HS-5 (cell line): ENCODE measurements at places on chromosomes 5 and 9.

DNA sequence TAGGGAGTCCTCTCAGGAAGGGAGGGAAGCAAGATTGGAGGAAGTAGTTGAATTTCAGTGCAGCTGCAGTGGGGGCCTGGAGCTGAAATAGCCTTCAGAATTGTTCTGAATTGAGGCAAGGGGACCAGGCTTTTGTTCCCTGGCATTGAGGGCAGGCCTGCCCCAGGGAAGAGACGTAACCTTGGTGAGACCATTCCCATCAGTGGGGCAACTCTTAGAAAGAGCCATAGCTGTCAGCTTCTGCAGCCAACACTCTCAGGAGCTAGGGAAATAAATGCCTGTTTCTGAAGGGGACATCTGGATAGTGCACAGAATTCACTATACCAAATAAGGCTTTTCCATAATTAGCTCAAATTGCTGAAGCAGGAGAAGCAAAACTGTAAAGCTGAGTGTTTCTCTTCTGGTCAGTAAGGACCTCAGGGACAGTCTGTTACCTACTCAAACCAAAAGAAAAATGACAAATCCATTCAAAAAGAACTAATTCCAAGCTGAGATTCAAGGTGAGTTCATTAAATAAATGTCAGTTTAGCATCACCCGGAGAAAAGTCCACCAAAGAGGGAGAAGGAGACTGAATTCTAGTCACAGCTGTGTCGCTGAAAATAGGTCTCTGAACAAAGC is 44.0 kb downstream of the LYRM7 start:
- DNase-seq = no peak

DNA sequence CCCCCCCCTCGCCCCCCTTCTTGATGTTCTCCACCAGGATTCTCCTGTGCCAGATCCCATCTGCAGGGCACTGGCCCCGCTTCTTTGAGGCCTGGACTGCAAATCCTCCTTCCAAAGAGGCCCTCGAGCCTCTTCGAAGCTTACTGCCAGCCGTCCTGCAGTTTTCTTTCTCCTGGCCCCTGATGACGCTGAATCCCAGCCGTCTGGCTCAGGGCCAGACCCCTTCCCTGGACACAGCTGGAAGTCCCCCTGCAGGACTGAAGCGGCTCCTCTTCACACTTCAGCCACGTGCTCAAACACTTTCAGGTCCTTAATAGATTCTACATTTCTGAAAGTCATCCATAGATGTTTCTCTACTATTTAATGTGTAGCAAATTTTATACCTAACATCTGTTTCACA is 121.5 kb downstream of the EHMT1 start:
- DNase-seq = no peak

DNA sequence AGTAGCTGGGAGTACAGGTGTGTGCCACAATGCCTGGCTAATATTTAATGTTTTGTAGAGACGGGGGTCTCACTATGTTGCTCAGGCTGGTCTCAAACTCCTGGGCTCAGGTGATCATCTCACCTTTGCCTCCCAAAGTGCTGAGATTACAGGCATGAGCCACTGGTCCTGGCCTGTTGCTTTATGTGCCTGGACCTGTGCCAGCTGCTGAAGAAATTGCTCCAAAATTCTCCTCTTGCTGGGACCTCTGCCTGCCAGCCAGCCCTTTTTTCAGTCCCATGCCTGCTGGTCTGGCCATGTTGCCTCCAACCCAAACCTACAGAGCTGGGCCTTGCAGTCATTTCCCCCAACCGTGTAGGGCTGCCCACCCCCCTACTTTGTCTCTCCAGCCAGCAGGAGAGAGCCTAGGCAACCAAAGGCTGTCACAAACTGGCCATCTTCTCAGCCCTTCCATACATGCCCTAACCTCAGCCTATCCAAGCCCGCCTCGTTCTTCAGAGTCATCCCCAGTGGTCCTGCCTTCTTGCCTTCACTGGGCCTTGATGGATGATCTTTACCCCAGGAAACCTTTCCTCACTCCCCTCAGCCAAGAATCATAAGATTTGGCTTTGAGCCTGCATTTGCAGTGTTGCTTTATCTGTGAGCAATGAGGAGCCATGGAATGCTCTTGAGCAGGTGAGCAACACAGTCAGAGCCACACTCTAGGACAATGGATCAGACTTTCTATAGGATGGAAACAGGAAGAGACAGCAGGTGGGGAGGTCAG is 27.4 kb upstream of the SYNPO start:
- no peak for DNase-seq

GRCh38 chr5:74885170-74885569 is 19.0 kb upstream of the FAM169A start:
- DNase-seq = no peak

DNA sequence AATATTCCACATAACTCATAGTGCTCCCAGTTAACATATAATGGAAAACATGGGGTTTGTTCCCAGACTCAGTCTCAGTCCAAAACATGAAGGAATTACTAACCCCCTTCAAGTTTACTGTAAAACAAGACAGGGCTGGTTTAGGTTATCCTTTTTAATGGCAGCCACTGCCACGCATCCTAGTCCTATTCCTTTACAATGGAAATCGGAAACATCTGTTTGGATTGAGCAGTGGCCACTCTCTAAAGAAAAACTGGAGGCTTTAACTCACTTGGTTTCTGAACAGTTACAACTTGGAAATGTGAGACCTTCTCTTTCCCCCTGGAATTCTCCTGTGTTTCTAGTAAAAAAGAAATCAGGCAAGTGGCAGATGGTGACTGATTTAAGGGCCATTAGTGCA is 609.9 kb upstream of the ACO1 start:
- DNase-seq = no peak
